ENCODE measurements at places on chromosomes 7 and 10.

- no peak for DNase-seq
These were observed at the start of gene SPAG6 for GRCh38 chr10:22345301-22346095. Gene SPAG6, plus strand, starts transcription at chr10:22345496. Its CDS starts 116 bp downstream, at chr10:22345612.

- DNase-seq, result no peak
These were observed 162.9 kb upstream of the CELF2 start for GRCh38 chr10:10854725-10855124.

- peak; percentile 49 for DNase-seq
These were observed at the start of gene FGL2 for GRCh38 chr7:77199013-77199966. Gene FGL2, minus strand, starts transcription at chr7:77199819. Its CDS starts 26 bp downstream, at chr7:77199793.

- no peak for DNase-seq
These were observed 20.6 kb downstream of the SRRM3 start for GRCh38 chr7:76222333-76222732.

GRCh38 chr10:35927990-35928488 is 285.9 kb upstream of the FZD8 start:
- DNase-seq, result no peak

DNA sequence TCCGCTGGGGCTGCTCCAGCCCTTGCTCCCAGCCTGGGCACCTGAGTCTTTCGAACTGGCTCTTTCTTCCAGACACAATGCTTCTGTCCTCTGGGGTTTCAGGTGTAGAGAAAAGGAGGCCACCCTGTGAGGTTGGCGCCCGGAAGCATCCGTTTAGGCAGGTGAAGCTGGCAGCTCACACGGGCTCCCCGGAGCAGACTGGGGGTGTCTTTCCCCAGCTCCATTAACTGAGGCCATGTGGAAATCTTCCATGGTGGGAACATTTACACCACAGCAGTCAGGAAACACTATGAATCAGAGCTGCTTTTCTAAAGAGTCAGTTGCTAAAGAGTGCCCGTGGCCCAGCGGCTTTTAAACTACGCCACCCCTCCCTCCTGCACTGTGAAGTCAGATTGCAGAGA is 29.2 kb downstream of the PRKAG2 start:
- no peak for DNase-seq

DNA sequence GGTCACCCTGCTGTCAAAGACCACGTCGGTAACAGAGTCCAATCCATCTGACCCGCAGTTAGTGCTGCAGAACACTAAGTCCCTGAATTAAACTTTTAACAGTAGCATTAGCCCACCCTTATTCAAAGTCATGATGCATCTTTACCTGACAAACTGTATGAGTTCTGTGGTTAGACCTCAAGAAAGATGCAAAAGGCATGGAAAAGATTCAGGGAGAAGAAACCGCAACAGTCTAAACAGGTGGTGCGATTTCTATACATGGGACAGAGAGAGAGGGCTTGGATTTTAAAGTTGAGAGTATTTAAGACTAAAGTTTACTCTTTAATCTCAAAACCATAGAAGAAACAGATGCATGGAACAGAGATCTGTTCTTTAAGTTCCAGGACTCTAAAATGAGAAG is 103.3 kb upstream of the NFE2L3 start:
- DNase-seq, result no peak

DNA sequence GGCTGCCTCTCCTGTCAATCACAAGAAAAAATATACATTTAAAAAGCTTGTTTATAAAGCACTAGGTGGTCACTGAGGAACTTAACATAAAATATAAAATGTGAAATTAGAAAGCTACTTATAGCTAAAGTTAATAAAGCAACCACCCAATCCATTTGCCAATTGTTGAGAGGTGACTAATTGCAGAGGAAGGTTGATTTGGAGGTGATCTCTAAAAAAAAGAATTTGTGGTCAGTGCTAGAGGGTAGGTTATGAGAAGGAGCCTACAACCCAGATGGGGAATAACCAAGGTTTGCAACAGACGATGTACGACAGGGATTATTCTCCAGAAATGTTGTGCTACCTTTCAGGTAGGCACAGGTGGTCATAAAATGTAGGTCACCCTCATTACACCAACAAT is 444.2 kb upstream of the C7orf33 start:
- DNase-seq, result no peak

DNA sequence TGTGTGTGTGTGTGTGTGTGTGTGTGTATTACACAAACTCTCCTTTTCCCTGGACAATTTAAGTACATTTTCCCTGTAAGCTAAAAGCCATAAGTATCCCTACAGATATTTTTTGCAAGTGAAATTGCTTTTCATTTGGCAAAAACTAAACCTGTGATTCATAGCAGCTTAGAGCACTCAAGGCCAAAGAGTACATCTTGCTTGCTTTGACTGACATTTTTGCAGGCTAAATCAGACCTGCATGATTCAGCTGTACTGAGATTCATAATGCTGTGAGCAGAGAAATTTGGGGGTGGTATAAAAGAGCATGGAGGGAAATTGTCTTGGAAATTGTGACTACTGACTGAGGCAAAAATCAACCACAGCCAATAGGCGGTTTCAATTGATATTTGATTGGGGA is 500.4 kb downstream of the GFRA1 start:
- peak; percentile 26 for DNase-seq

DNA sequence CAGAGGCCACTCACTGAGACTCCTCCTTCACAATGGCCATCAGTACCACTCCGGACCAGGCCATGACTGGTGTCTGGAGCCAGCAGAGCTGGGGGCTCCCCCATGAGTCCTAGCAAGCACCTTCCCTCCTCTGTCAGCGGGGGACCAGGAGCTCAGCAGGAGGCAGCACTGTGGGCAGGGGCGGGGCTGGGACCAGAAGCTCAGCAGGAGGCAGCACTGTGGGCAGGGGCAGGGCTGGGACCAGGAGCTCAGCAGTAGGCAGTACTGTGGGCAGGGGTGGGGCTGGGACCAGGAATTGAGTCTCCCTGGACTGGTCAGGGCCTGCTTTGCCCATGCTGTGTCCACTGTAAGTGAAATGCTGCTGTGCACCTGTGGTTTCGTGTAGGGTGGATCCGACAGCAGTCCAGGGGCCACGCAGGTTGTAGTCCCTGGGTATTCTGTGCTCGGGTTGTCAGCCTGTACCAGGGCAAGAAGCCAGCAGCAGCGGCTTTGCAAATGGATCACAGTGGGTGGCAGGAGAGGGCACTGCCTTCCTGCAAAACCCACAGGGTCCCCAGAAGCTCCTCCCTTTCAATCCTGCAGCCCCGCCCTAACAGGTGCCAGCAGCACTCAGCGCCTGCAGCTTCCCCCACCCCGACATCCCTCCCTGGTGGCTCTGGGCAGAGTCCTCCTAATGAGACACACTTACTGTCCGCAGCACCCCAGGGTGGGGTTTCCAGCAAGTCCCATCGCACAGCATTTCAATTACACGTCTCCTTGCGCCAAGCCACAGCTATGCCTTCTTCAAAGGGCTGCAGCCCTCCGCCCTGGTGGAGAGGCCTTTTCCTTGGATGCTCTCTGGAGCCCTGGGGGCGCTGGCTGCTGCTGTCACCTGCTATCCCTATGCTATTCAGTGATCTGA is 220.5 kb downstream of the TCERG1L start:
- DNase-seq, result no peak

GRCh38 chr10:86048571-86048970 is 318.0 kb downstream of the GRID1 start:
- no peak for DNase-seq

GRCh38 chr7:44977959-44978335 is 868 bp downstream of the MYO1G start:
- no peak for DNase-seq

GRCh38 chr7:16698200-16698905 is 52.4 kb downstream of the BZW2 start:
- DNase-seq, result peak; percentile 19

- no peak for DNase-seq
These were observed 129.0 kb upstream of the C7orf33 start for GRCh38 chr7:148461392-148462179.

DNA sequence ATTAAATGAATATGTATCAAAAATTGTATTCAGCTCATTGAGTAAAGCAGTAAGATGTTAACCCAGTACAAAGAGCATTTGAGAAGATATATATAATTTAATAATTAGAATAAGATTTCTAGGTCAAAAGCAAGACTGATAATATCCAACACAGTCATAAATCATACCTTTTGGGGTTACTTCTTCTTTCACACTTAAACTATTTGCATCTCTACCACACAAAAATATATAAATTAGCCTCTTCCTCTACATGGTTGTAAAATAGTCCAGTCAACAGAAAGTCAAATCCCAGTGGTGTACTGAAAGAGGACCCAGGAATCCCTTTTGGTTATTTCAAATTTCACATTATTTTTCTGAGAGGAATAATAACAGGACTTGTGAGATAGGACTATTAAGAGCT is 204.6 kb upstream of the INHBA start:
- DNase-seq, result no peak

GRCh38 chr10:51108406-51108805 is 34.1 kb downstream of the PRKG1 start:
- no peak for DNase-seq

DNA sequence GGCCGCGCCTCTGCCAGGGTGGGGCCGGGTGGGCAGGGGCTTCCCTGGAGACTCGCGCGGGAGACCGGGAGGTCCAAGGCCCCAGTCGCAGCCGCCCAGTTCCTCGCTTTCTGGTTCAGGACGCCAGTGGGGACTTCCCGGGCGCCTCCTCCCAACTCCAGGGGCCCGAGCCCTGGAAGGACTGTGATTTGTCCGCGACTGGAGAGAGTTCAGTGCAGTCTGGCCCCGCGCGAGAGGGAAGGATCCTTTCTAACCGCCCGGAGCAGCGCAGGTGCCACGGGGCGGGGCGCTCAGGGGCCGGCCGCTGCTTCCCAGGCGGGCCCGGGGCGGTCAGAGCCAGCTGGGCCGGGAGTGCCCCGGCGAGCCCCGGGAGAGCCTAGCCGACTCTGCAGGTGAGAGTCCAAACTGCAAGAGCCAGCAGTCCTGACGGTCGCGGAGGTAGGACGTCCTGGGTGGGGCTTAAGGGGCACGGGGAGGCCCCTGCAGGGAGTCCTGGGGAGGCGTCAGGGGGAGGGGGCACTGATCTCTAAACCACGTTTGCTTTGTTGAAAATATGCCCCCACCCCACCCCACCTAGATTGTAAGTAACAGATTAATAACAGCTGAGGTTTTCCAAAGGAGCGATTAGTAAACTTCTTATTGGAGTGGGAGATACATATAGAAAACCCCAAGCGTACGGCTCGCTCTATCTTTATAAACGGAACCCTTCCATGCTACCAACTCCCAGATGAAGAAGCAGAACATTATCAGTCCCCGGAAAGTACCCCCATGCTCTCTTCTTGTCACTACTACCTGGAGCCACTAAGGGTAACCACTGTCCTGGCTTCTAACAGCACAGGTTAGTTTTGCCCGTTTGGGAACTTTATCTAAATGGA is 8.2 kb downstream of the NKX2-3 start:
- no peak for DNase-seq

GRCh38 chr7:104206841-104207240 is 972 bp downstream of the ORC5 start:
- peak; percentile 1 for DNase-seq

GRCh38 chr10:43263551-43264343 is 3.1 kb downstream of the RASGEF1A start:
- DNase-seq, result no peak

DNA sequence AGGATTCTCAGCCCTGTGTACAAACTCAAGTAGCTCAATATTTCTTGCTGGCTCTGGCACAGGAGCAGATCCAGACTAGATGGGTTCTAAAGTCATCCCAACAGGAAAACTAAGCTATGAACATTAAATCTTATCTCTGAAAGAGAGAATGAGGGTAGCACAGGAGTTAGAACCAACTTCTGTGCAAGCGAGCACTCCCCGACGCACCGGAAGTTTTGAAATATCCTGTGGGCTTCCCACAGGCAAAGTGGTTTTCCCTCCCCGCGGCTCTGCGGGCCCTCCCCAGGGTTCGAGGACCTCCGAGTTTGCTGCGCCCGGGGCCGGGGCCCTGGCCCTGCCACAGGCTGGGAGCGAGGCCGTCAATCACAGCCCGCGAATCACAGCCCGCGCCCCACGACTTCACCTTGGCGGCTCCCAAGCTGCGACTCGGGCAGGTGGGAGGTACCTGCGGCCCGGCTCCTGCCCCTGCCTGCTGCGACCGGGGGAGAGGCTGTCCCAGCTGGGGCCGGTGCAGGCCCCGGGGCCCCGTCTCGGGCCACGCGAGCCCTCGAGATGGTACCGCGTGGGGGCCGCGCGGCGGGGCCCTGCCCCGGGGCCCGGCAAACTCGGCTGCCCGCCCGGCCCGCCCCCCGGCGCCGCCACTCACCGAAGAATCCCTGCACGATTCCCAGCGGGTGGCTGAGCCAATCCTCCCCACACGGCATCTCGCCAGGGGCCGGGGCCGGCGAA is 598 bp downstream of the MCMBP start:
- peak; percentile 32 for DNase-seq

GRCh38 chr7:79182283-79182682 is 271.2 kb downstream of the MAGI2 start:
- DNase-seq, result no peak

DNA sequence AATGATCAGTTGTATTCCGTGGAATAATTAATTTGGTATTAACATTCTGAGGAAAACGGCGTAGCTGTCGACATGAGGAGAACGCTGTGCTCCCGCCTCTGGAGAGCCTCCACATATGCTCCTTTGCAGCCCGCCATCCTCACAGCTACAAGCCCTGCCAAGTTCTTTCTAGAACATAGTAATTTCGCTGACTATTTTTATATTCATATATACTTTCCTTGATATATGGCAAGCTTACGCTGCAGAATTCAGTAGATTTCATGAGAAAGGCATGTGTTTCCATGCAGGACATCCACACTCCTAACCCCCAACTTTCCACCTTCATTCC is 45.2 kb downstream of the TBXAS1 start:
- no peak for DNase-seq

- no peak for DNase-seq
These were observed 1097.9 kb downstream of the REEP3 start for GRCh38 chr10:64619102-64619501.

GRCh38 chr7:156456503-156457115 is 184.0 kb upstream of the RNF32 start:
- DNase-seq, result no peak

GRCh38 chr10:6713716-6714115 is 133.6 kb upstream of the PRKCQ start:
- DNase-seq, result no peak

GRCh38 chr7:95718577-95719410 is 53.6 kb upstream of the DYNC1I1 start:
- DNase-seq, result no peak

GRCh38 chr7:129422727-129423126 is 11.5 kb upstream of the STRIP2 start:
- DNase-seq, result no peak

All from hepatic stellate cell (primary cell).